ENCODE measurements at places on chromosomes 3 and 15.
A peak's percentile ranks its signal among the peaks of the same experiment; 100 is the strongest.

DNA sequence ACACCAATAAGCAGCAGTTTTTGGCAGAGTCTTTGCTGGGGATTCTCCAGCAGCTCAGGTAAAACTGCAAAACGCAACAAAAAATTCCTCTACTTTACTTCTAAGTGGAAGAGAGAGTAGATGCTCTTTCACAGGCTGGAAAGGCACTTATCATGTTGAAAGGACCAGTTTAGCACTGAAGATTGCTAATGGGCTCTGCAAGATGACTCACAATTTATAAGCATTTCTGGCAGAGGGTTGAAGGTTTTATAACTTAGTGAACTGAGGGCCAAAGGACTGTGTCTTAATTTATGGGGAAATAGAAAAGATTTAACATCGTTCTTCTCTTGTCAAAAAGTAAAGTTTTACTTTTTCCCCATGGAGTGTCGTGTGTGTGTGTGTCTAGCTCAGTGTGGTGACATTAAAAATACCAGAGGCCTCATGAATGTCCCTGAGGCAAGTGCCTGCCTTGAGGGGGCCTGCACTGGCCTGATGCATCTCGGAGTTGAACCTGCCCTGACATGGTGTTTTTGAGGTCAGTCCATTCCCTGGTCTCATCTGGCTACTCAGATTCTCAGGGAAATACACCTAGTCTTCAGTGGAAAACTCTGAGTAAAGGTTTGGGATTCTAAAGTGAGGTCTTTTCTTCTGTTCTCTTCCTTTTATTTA lies 1092.0 kb downstream of the NAALADL2 start:
- DNase-seq: no peak

- DNase-seq: no peak
These were observed 2.3 kb downstream of the MELTF start for GRCh38 chr3:197027151-197027895.

DNA sequence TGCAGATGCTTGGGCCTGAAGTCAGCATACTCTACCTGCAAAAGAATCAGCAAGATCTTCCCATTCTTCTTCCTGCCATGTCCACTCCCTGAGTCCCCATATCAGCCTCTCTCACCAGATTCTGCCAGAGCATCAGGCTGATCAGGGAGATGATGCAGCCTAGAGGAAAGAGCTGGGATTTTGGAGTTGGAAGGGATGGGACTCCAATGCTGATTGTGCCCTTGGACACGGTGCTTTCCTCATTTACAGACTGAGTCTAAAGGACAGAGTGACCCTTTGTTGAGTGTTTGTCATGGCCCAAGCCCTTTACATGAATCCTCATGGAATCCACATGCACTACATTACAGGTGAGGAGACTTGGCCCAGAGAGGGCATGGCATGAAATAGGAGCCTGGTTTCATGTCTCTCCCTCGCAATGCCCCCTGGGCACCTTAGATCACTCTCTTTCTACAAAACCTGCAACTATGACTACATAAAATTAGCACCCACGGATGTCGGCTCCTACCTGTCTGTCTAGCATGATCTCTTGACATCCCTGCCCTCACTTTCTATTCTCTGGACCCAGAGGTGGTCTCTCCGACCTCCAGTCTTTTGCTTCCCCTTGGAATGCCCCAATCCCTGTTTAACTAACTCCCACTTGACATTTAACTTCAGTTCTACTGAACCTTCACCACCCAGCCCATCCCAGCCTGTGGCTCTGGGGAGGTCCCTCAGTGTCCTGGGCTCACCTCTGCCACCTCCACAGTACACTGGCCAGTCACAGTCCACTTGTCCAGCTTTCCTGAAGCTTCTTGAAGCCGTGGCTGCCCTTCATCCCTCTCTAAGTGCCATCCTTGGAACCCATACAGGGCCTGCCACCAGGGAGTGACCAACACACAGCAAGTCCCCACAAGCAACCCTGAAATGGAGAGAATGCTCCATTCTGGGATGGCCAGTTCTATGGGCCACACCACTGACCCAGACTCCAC lies 173.5 kb downstream of the ABHD5 start:
- no peak for DNase-seq

- DNase-seq: no peak
These were observed 67.7 kb downstream of the LDHAL6B start for GRCh38 chr15:59274126-59274970.

DNA sequence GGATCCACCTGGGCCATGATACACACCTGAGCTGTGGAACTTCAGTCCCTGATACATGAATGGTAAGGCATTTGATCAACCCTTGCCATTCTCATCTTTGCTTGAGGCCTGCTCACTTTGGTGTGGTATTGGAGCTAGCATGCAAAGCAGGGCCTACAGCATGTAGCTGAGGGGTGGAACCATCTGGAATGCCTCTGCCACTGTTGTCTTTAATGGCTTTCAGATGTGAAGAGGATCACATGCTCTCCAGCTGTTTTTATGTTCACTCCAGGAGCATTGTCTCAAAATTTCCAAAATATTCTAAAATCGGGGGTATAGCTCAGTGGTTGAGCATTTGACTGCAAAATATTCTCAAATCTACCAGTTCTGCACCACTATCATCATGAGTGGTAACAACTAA lies 64.4 kb upstream of the PHLDB2 start:
- no peak for DNase-seq

DNA sequence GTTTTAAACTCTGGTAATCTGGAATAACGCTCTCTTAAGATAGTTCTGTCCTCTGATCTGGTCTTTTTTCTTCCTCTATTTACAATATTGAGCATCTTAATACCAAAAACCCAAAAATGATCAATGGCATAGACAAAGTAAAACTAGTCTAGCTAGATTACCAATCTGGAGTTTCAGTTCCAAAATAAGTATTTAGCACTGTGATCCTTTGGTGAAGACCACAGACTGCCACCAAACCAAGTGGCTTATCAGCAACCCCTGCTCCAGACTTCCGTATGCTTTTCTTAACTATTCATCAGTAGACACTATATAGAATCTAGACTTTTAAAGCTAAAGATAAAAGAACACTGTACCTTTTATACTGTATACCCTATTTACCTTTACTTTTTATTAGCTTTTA lies 35.5 kb upstream of the MAN2C1 start:
- DNase-seq: no peak

DNA sequence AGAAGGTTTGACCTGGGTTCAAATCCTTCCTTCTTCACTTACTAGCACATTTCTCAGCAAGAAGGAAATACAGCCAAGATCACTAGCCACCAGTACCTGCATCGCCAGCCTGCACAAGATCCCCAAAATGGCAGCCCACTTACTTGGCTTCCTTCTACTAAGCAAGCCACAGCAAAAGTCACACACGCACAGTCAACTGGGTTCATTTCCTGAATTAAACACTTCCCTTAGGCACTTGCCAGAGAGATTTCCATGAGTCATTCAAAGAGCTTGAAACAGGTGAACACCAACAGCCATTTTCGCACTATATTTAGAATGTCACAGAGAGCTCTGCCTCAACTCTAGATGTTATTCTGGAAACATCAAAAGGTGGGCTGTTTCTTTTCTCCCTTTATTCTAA lies 42.6 kb downstream of the MGLL start:
- no peak for DNase-seq

DNA sequence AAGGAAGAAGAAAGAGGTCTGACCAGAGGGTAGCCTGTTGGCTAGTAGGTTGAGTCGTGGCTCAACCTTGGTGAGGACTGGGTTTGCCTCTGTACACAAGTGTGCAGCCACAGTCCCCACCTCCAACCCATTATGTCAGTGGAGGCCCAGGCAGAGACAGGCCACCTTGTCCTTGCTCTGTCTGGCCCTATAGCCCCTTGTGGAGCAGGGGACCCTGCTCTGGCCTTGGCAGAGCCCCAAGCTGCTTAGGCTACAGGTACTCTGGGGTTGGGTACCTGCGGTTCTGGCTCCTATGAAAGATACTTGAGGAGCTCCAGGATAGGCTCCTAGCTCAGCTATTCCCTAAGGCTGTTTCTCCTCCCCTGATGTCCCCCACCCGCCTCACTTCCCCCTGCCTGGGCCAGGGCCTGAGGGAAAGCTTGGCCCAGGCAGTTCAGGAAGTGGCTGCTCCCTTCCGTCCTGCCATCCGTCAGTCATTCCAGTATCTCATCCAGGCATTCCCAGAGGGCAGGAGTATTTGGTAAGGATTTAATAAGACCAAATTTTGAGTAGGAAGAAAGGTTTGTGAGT lies 44.0 kb downstream of the FGD5 start:
- no peak for DNase-seq

DNA sequence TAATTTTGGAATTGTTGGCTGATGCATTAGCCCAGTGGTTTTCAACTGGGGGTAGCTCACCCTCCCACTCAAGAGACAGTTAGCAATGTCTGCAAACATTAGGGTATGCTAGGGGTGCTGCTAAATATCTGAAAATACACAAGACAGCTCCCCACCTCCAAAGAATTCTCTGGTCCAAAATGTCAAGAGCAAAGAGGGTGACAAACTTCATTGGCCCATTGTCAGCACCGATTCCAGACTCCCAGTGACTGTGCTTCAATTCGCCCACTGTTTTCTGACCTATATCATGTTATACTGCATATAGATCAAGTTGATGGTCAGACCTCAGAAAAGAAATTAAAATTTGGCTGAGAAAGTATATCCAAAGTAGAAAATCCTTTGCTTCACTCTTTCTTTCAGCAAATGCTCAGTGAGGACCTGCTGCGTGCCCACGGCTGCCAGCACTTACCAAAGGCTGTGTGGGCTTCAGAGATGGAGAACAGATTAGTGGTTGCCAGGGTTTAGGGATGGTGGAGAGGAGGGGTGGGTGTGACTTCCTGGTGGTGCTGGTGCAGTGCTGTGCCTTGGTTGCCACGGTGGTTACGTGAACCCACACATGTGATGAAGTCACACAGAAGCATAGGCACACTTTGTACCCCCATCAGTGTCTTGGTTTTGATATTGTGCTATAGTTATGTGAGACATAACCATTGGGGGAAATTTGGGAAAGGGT lies 204.0 kb downstream of the PLCL2 start:
- DNase-seq: peak; percentile 17

DNA sequence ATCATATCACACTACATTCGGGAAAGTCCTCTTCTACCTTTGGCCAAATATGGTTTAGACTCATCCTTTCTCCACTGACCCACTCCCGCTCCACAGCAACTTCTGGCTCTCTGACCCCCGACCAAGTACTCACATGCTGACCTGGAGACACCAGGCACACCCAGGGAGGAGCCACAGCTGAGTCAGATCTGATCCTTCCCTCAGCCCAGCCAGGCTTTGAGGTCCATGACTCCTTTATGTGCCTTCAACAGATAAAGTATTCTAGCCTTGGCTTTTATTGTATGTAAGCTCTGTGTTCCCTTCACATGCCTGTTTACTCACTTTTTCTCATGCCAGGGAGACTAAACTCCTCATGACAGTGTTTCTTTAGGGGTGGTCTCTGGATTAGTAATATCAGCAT lies 166.9 kb upstream of the UMPS start:
- DNase-seq: no peak

DNA sequence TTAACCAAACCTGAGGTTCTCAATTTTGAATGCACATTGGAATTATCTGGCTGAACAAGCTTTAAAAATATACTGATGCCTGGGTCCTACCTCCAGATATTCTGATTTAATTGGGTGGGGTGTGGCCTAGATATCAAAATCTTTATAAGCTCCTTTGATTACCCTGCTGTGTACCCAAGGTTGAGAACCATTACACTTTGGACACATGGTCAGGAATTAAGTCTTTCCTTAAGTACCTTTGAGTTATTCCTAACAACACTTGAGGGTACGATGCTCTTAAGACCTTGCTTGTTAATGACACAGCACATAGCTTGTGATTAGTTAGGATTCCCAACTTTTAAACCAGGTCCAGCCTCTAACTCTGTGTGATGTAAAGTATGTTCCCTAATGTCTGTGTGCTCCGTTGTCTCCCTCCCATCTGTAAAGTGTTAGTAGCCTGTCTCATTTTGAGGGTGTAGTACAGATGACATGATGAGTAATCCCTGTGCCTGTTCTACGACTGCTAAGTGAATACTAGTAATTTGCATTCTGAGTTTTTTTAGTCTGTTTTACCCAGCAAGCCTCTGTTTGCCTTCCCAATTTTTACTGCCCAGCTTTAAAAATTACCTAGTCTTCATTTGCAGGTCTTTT lies 154.9 kb downstream of the KLHL25 start:
- no peak for DNase-seq

DNA sequence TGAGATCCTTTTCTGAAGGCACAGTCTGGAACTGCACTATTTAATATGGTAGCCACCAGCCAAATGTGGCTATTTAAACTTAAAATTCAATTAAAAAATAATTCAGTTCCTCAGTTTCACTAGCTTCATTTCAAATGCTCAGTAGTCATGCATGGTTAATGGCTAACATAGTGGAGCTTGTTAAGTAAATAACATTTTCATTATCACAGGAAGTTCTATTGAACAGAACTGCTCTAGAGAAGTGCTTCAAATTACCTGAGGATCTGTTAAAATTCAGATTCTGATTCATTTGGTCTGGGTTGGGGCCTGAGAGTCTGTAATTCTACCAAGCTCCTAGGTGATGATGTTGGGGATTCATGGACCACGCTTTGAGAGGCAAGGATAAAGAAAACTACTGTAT lies 109.6 kb upstream of the THRB start:
- no peak for DNase-seq

DNA sequence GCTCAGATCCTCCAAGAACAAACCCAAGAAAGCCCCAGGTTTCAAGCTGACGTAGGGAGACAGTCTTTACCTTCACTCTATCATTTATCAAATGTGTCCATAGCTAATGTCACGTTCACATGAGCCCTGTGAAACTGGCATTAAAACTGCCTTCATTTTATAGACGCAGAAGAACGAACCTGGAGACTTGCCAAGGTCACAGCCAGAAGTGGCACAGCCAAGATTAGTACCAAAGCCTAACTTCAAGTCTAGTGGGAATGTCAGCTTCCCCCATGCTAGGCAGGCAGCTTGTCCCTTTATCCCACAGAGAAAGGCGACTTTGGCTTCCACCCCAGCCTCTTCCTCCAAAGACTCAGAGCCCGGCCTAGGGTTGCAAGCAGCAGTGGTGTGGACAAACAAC lies 517.2 kb downstream of the SHQ1 start:
- DNase-seq: no peak

DNA sequence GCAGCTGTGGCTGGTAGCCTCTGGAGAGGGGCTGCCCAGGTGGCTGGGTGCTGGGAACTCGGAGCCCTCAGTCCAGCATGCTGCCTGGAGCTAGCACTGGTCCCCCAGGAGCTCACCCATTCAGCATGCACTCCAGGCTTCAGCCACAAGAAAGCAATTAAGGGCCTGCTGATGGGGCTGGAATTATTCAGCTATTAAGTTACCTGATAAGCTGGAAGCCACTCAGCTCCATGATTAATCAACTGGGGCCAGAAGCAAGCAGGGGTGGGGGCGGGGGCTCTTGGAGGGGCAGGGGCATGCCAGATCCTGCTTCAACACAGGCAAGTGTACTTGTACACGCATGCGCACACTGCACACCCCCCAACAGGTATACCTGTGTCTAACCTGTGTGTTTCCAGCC lies 22.1 kb upstream of the TMEM115 start:
- no peak for DNase-seq

DNA sequence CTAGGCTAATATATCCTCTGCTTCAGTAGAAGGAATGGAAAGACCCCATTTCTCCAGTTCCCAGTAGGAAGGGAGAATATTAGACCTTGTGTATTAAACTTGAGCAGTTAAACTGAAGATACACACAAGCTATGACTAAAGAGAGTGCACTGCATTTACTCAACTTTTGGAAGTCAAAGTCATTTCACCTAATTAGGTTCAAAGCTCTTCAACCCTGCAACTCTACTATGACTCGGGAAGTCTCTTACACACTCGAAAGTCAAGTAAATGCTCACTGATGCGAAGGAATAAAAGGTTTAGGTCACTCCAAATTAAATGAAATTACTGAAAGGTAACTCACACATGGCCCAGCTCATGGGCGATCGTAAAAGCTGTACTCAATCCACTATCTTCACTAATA lies 33.8 kb downstream of the ADAMTS9 start:
- DNase-seq: no peak

All from activated CD8-positive, alpha-beta memory T cell treated with anti-CD3 and anti-CD28 coated beads for 1 hour (primary cell).